ENCODE measurements at places on chromosomes 5 and 9.
A peak's percentile ranks its signal among the peaks of the same experiment; 100 is the strongest.

GRCh38 chr5:52708463-52708862, 79.3 kb upstream of the ITGA1 start:
- no peak for DNase-seq

- DNase-seq, result peak; percentile 62
Observed at GRCh38 chr9:136438548-136439480, 831 bp downstream of the INPP5E start.

DNA sequence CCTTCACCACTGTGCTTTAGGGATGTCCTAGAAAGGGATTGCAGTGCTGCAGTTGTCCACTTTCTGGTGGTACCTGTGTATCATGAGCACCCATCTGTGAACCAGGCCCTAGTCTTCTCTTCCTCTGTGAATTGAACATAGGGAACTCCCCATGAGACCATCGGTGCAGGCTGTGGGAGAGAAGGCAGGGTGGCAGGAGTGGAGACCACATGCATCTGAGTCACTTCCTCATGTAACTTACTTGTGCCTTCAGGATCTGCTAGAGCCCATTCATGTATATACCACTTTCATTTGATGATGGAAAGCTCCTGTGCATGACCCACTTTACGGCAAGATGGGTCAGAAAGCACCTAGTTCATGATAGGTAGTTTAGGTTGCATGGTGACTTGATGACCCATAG, 478.1 kb upstream of the CDH9 start:
- no peak for DNase-seq

DNA sequence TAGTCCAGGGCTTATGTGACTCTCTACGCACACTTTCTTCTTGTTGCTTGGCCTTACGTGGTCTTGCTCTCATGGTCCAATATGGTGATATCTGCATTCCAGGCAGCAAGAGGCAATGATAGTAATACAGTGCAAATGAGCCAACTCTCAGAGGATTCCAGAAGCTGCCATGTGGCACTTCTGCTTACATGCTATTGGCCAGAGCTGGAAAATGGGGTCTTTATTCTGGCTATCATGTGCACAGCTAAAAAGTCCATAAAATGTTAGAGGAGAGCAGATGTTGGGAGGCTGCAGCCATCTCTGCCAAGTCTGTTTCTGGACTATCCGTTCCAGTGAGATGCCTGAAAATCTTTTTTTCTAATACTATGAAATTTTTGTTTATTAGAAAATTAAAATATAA, 2.9 kb upstream of the SEPTIN8 start:
- no peak for DNase-seq

DNA sequence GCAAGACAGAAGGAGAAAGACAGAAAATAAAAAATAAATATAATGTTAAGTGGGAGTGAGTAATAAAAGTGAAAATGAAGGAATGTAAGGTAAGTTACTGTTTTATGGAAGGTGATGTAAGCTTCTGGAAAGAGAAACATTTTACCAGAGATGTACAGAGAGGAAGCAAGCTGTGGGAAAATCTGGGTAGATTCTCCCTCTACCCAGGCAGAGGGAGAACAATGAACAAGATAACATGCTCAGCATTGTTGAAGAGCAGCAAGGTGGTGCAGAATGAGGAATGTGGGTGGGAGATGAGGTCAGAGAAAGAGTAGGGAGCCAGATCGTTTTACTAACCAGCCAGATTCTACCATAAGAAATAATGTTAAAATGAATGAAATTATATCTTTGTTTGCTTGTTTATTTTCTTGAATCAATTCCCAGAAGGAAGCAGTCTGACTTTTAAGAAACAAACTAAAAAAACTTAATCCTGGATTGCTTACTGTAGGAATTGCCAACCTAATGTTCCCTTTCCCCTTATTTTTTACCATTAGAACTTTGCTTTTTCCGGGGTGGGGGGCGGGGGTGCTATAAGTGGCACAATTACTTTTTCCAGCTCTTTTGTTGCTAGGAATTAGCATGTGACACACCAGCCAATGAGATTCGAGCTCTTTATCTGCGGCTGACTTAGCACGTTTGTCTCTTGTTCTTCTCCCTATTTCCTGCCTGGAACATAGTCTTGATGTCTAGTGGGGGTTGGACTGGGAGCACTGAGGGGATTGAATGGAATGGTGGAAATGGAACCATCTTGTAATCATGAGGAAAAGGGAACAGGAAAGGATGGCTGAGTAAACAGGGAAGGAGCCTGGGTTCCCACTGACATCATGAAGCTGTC, 356.7 kb downstream of the TMEM167A start:
- no peak for DNase-seq

GRCh38 chr9:35254984-35255857, 93.4 kb downstream of the UNC13B start:
- DNase-seq, result no peak

GRCh38 chr9:87857948-87858335, 24.7 kb upstream of the SPATA31E1 start:
- DNase-seq, result no peak

DNA sequence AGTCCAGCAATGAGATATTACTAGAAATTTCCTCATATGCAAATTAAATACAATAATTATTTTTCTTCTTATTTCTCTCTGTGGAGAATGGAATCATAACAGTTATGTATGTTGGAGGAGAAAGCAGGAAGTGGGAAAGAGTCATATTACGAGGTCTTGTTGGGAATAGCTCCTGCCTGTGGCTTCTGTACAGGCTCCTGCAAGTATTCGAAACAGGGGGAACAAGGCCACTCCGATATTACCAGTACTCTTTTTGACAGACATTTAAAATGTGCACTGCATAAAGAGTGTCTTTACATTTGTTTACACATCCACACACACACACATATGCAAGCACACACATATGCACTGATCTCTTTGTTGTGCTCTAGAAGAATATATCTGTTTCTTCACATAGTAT, 812.0 kb upstream of the ZNF608 start:
- no peak for DNase-seq

DNA sequence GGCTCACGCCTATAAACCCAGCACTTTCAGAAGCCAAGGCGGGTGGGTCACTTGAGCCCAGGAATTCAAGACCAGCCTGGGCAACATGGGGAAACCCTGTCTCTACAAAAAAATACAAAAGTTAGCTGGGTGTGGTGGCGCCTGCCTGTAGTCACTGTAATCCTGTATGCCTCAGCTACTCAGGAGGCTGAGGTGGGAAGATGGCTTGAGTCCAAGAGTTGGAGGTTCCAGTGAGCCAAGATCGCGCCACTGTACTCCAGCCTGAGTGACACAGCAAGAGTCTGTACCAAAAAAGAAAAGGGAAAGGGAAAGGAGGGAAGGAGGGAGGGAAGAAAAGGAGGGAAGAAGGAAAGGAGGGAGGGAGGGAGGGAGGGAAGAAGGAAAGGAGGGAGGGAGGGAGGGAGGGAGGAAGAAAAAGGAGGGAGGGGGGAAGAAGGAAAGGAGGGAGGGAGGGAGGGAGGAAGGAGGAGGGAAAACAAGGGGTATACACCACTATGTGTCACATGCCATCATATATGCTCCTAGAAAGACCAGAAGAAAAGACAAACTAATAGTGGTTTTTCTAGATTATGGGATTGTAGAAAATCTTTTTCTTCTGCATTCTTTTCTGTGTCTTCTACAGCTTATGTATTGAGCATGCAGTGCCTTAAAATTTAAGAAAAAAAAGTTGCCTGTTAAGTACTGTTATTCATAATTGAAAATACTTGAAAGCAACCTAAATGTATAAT, 240.1 kb downstream of the DENND1A start:
- no peak for DNase-seq

GRCh38 chr9:6218099-6218502, 2.5 kb downstream of the IL33 start:
- DNase-seq, result no peak

DNA sequence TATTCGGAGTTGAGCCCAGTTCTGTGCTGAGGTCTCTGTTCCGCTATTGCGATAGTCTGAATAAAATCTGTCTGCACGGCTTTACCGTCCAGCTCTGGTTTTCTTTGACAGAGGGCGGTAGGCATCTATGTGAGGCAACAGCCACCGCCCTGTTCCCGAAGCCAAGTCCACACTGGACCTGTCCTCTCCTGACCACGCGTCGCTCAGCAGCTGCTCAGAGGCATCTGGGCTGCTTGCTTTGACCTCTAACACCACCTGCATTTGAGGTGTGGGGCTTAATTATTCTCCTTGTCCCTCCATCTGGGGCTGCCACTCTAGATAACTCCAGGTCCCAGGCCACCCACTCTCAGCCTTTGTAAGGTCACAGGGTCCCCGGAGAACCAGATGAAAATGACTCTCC, 168.4 kb upstream of the SMIM23 start:
- no peak for DNase-seq

- DNase-seq, result no peak
Observed at GRCh38 chr9:109640580-109641371, 139.2 kb upstream of the PALM2AKAP2 start.

GRCh38 chr9:121620777-121621449, 30.5 kb upstream of the DAB2IP start:
- no peak for DNase-seq

DNA sequence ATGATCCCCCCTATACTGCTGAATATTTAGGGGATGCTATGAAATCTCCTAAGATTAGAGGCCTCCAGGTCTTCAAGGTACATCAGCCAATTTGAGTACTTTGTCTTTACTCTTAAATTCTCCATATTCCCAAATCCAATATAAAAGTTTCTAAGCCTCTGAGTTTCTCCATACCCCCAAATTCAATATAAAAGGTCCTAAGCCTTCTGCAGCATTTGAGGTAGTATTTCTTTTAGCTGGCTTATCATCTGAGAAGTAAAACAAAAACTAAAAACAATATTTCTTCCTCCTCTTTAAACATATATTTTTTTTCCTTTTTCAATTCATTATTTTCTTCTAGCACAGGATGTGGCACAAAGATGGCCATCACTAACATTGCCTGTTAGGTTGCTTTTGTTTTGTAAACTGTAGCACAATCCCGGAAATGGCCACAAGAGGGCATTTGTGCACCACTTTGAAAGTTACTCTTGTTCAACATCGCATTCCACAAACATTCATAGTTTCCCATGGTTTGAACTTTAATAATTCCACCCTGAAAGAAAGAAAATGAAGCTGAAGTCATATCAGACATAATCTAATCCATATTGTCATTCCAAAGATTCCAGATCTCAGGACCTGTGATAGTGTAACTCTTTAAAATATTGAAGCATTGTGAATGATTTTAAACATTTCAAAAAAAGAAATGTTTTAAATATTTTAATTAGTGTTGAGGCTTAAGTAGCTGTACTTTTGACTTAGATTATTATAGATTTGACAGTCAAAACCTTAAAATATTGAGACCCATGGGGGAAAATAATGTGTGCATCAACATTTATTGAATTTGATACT, 21.0 kb upstream of the SCGB3A2 start:
- no peak for DNase-seq

- no peak for DNase-seq
Observed at GRCh38 chr5:170631466-170632195, 127.8 kb downstream of the KCNIP1 start.

- peak; percentile 51 for DNase-seq
Observed at GRCh38 chr9:20620650-20621470, 1.4 kb downstream of the MLLT3 start.

DNA sequence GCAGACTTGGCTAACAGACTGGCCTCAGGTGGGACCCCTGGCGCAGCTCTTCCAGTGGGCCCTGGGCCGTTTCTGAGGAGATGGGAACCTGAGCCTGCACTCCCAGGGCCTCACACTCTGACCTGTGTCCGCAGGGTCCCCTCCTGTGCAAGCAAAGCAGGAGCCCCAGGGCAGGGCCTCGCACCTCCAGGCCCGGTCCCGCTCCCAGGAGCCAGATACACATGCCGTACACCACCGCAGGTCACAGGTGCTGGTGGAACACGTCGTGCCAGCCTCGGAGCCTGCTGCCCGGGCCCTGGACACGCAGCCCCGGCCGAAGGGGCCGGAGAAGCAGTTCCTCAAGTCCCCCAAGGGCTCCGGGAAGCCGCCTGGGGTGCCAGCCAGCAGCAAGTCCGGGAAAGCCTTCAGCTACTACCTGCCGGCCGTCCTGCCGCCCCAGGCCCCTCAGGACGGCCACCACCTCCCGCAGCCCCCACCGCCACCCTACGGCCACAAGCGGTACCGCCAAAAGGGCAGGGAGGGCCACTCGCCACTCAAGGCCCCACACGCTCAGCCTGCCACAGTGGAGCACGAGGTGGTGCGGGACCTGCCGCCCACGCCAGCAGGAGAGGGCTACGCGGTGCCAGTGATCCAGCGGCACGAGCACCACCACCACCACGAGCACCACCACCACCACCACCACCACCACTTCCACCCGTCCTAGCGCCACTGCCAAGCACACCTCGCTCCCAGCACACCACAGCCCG, 29.2 kb downstream of the NKD2 start:
- no peak for DNase-seq

DNA sequence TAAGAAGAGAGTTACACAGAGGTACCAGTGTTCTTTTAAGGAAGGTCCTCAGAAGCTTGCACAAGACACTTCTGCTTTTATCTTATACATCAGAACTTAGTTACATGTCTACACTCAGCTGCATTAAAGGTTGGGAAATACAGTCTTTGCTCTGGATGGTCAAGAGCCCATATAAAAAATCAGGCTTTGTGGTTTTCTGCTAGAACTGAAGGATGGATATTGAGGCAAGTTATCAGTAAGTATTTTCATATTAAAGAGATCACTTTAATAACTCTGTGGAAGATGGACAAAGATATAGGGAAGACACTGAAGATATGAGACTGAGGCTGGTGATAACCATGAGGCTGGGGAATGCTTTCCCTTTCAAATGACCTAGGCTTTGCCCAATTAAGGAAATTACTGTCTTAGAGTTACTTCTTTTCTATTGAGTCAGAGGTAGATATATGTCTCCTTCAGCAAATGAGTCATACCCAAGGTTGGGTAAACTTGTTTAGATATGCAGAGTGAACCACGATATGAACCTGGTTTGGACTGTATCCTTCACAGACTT, 87.0 kb upstream of the TNC start:
- no peak for DNase-seq

DNA sequence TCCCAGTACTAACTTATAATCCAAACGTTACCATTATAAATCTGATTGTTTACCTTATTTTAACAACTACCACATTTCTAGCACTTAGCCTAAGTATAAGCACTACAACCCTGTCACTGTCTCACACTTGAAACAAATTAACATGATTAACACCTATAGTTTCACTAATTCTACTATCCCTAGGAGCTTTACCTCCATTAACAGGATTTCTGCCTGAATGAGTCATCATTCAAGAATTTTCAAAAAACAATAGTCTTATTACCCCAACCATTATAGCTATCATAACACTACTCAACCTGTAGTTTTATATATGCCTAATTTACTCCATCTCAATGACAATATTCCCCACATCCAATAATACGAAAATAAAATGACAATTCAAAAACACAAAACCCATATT, 89.6 kb downstream of the INSL6 start:
- DNase-seq, result no peak

DNA sequence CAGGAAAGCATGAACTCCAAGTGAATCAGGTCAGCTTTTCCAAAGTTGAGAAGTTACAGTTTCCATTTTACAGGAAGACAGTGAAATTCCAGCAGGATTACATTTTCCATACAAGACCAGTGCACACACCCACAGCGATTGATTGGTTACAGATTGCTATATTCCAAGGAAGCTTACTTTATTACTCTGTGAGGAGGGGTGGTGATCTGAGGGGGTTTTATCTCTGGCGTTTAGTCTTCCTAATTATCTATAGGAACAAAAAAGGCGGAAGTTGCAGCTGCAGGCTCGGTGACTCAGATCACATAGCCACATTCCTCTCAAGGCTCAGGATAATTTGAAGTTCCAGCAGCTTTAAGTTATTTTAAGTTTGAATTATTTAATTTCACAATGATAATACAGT, 450.4 kb upstream of the NMUR2 start:
- DNase-seq, result no peak

Data from activated CD4-positive, CD25-positive, alpha-beta regulatory T cell treated with anti-CD3 and anti-CD28 coated beads, Interleukin-2, amount 50 U/mL, for 72 hours (primary cell).